Activated CD4-positive, alpha-beta T cell treated with anti-CD3 and anti-CD28 coated beads, Interleukin-2, amount 50 U/mL, for 1 hour (primary cell): ENCODE measurements at places on chromosomes 5 and 9.

- no peak for DNase-seq
Measured at GRCh38 chr9:84254972-84255371, 85.6 kb downstream of the SLC28A3 start.

DNA sequence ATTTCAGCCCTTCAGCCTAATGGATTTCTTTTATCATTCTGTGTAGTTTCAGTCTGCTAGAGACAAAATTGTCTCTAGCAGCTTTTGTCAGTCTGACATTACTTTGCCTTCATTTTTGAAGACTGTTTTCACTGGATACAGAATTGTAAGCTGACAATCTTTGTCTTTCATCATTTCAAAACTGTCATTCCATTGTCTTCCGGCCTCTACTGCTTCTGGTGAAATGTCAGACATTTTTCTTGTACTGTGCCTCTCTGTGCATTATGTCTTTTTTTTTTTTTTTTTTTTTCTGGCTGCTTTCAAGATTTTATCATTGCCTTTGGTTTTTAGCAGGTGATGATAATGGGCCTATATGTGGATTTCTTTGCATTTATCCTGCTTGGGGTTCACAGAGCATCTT, 51.3 kb upstream of the ZNF169 start:
- DNase-seq: no peak

- no peak for DNase-seq
Measured at GRCh38 chr5:92267830-92268229, 884.7 kb upstream of the ARRDC3 start.

- no peak for DNase-seq
Measured at GRCh38 chr9:98373609-98374008, 118.2 kb upstream of the TBC1D2 start.

- no peak for DNase-seq
Measured at GRCh38 chr5:1546556-1546955, 22.8 kb upstream of the LPCAT1 start.
